ENCODE measurements at places on chromosomes 3 and 15.

- no peak for DNase-seq
Observed at GRCh38 chr3:101809178-101810021, 30.4 kb downstream of the NXPE3 start.

- DNase-seq, result no peak
Observed at GRCh38 chr3:31922962-31923361, 58.1 kb downstream of the OSBPL10 start.

DNA sequence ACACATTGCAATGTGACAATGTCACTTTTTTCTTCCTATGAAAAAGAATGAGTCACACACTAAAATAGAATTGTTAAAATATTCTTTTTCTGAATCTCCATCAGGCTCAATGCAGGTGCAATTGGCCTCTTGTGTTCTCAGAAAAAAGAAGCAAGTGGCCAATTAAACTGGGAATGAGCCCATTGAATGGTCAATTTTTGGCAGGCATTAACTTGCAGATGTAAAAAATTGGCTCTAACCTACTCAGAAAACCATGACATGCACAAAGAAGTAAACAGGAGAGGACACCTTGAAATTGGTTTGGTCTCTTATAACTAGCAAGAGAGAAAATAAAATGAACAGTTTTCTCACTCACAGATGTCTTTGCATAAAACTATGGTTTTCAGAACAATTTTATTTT lies 820.8 kb downstream of the TBL1XR1 start:
- no peak for DNase-seq

- DNase-seq, result no peak
Observed at GRCh38 chr15:69668039-69668705, 215.6 kb downstream of the RPLP1 start.

DNA sequence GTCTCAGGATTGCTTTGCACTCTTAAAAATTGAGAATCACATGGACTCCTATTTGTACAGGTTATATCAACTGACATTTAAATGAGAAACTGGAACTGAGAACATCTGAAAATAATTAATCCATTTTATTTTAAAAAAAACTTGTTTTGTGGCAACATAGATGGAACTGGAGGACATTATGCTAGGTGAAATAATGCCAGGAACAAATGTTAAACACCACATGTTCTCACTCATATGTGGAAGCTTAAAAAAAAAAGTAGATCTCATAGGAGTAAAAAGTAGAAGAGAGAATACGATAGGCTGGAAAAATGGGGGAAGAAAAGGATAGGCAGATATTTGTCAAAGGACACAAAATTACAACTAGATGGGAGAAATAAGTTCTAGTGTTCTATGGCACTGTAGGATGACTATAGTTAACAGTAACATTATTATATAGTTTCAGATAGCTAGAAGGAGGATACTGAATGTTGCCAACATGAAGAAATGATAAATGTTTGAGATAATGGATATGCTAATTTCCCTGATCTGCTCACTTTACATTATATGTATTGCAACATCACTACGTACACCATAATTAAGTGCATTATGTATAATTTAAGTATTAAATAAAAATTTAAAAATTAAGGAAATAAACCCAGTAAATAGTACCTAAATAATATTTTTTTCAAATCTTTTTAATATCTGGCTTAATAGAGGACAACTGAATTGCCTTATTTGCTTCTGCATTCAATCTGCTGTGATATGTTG lies 100.5 kb upstream of the TSPAN3 start:
- DNase-seq, result no peak

DNA sequence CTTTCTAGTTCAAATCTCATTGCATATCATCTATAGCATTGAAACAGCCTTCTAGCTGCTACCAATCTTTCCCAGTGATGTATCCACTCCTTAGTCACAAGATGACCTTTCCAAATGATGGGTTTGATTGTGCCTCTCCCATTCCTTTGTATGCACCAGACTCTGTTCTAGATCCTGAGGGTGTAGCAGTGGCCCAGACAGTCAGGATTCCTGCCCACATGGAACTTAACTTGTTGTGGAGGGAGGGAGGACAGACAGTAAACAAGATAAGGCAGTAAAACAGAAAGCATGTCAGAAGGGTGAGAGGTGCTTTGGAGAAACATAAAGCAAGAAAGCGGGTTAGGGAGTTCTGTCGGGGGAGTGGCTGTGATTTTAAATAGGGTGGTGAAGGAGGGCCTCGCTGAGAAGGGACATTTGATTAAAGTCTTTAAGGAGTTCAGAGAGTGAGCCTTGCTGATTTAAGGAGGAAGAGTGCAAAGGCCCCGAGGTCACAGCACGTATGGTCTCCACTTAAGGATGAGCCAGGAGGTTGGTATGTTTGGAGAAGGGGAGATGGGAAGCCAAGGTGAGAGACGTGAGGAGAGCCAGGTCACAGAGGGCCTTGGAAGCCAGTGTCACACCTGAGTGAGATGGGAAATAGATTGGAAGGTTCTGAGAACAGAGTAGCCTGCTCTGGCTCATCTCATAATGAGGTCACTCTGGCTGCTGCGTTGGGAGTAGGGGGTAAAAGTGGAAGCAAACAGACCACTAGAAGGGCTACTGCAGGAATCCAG lies 38.3 kb downstream of the FAM43A start:
- DNase-seq, result no peak

- DNase-seq, result no peak
Observed at GRCh38 chr3:191065181-191065805, 133.7 kb upstream of the OSTN start.

GRCh38 chr3:183350164-183350563 lies 78.3 kb downstream of the MCF2L2 start:
- DNase-seq, result no peak

- no peak for DNase-seq
Observed at GRCh38 chr15:52284164-52284563, 11.4 kb downstream of the MYO5C start.

GRCh38 chr15:83998486-83998885 lies 237.1 kb upstream of the GOLGA6L4 start:
- no peak for DNase-seq

GRCh38 chr15:100703671-100704070 lies 101.3 kb downstream of the ASB7 start:
- DNase-seq, result no peak

- no peak for DNase-seq
Observed at GRCh38 chr15:99407716-99408115, 156.4 kb downstream of the LRRC28 start.

- DNase-seq, result no peak
Observed at GRCh38 chr3:158330870-158331269, 221.0 kb downstream of the RSRC1 start.

DNA sequence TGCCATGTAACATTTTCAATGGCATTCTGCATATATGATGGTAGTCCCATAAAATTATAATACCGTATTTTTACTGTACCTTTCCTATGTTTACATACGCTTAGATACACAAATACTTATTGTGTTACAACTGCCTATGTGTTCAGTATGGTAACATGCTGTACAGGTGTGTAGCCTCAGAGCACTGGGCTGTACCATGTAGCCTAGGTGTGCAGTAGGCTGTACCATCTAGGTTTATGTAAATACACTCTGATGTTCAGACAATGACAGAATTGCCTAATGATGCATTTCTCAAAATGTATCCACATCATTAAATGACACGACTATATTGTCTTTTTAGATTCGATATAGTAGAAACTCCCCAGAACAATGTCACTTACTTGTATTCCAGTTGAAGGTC lies 22.7 kb downstream of the CD80 start:
- no peak for DNase-seq

DNA sequence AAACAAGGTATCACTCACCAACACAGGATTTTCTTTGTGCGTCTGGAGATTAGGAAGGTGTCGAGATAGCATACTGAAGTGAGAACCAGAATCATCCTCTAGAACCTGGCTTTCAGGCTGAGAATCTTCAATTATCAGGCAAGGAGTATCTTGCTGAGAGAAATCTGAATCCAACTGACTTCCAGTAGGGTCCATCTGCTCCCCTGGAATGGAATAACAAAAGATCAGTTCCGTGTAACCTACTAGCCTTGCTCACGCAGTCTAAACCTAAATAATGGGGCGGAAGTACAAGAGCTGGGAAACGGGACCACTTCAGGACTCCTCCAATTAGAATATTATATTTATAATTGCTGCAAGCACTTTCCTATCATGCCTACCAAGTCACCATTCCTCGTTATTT lies 690 bp downstream of the TP53BP1 start:
- DNase-seq, result no peak

DNA sequence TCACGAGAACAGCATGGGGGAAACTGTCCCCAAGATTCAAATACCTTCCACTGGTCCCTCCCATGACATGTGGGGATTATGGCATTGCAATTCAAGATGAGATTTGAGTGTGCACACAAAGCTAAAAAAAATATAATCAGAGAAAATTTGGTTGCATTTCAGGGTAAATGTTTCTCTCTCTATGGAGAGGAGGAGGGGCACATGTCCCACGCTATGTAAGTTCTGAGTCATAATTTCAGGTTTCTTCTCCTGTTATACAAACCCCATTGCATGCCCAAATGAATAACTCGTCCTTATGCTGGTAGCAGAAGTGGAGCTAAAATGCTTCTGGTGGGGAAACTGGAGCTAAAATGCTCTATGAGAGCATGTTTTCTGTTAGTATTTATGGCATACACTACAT lies 209.7 kb upstream of the DCBLD2 start:
- DNase-seq, result no peak

DNA sequence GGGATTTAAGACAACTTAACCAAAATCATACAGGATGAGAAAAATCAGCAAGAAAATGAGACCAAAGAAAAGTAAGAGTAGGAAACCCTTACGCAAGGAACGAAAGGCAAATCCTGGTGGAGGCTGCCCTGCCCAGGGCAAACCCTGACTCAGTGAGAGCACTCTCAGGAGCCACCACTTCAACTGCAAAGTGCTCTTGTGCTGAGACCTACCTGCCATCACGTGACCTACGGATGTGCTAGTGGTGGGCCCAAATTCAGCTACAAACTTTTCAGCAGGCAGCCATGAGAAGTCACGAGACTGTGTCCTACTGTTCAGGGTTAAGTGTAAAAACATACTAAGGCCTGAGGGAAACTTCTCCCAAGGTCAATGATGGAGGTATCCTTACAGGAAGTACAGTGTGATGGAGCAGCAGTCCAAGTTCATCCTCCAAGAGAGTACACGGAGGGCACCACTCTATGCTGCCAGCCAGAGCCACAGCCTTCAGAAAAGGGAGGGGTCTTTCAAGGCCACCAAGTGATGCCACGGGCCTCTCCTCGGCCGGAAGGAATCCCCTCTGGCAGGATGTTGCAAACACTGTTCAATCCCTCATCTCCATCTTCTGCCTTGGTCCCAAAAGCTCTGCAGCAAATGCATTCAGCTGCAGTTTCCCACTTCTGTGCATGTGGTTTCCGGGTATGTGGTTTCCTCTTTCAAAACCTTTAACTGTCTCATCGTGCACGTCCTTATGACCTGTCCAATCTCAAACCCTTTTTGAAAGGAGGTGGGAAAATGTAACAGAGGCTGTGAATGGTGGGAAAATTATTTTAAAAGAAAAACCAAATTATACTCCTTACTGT lies 9.5 kb downstream of the CHSY1 start:
- DNase-seq, result no peak

DNA sequence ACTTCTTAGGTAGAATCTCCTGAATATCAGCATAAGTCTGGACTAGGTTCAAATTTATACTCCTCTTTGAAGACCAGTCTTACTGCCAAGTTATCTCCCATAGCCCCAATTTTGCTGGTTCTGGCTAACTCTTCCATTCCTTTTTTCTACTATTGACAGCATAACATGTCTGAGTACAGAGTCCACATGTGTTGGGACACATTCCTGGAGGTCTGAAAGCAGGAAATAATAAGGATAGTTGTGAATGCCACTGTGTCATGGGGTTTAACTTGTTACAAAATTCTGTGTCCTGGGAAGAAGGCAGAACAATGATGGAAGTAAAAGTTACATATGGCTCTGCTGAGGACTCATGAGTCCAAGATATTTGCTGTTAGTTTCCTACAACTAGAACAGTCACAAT lies 57.4 kb upstream of the ZBTB20 start:
- DNase-seq, result no peak

DNA sequence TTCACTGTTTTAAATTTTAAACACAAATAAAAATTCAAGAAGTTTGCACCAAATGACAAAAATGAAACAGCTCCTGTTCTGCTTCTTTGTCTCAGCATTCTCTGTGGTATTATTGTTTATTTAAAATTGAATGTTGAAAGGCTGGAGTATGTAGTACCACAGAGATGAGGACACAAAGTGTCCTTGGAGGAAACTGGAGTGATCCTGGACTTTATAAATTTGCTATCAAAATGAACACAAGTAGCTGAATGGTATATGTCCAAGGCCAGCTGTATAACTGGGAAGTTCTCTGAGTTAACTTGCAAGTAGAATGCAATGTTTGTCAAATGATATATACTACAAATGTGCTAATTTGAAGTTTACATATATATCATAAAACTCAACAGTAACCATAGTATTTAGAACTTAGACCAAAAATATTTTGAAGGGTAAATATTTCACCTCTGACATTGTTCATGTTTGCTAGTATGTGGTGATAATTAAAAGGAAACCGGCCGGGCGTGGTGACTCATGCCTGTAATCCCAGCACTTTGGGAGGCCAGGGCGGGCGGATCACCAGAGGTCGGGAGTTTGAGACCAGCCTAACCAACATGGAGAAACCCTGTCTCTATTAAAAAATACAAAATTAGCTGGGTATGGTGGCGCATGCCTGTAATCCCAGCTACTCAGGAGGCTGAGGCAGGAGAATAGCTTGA lies 12.3 kb downstream of the BTLA start:
- no peak for DNase-seq

GRCh38 chr3:158447408-158447807 lies 123.6 kb upstream of the MLF1 start:
- DNase-seq, result no peak

- DNase-seq, result no peak
Observed at GRCh38 chr3:135012101-135012500, 217.0 kb downstream of the EPHB1 start.

- DNase-seq, result no peak
Observed at GRCh38 chr3:123143669-123144411, 57.9 kb upstream of the SEC22A start.

DNA sequence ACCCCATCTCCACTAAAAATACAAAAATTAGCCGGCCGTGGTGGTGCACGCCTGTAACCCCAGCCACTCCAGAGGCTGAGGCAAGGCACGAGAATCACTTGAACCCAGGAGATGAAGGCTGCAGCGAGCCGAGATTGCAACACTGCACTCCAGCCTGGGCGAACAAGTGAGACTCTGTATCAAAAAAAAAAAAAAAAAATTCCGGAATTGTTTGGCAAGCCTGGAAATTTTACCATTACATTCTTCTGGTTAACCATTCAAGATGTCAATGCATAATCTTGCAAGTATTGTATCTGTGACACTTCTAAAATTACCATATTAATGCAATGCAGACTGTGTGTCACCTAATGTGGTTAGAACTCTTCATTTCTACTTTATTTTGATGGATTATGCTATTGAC lies 67.0 kb downstream of the CSNK1G1 start:
- DNase-seq, result no peak

- DNase-seq, result no peak
Observed at GRCh38 chr3:156291272-156292123, 171.1 kb downstream of the KCNAB1 start.

- no peak for DNase-seq
Observed at GRCh38 chr15:75620841-75621391, 4.6 kb downstream of the SNUPN start.

- no peak for DNase-seq
Observed at GRCh38 chr3:1469687-1470086, 376.9 kb downstream of the CNTN6 start.

GRCh38 chr3:18512007-18512406 lies 86.9 kb upstream of the SATB1 start:
- no peak for DNase-seq
